Frontal cortex (tissue), 4 donors: ENCODE measurements at places on chromosomes 13 and 19. TPM values are rescaled to one million over a fixed set of nuclear protein-coding genes. Genes with fewer than 3 reads are reported as not detected.

The C3 gene
- total RNA-seq = 11.4 TPM

The ARID3A gene
- total RNA-seq = 2.4 TPM

The STOML3 gene
- not detected for total RNA-seq

The NRTN gene
- total RNA-seq = not detected

The KCNJ14 gene
- 0.82 TPM for total RNA-seq

The CFAP97D2 gene
- total RNA-seq = not detected

The ETFB gene
- 41.2 TPM for total RNA-seq

The TEX101 gene
- total RNA-seq = not detected

The ERFL gene
- not detected for total RNA-seq

The TGFBR3L gene
- total RNA-seq = not detected
